Left colon (tissue), 2 donors: ENCODE measurements at places on chromosomes 13 and 19.

GRCh38 chr13:40060296-40061007, 405.0 kb downstream of the COG6 start:
- DNase-seq, result no peak

- peak; percentile 89 for DNase-seq
Measured at GRCh38 chr19:14091081-14091812, 696 bp upstream of the SAMD1 start.

DNA sequence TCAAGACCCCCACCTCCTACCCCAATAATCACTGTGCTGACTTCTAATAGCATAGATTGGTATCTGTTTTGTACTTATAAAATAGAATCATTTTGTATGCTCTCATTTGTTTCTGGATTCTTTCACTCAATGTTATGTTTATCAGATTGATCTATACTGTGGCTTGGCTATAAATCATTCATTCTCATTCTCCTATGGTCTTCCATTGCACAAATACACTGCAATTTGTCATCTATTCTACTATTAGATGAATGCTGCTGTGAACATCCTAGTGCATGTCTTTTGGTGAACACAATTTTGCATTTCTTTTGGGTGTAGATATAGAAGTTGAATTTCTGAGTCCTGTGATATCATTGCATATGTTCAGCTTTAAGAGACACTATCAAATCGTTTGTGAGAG, 94.8 kb upstream of the AKAP11 start:
- no peak for DNase-seq

- DNase-seq, result peak; percentile 38
Measured at GRCh38 chr13:43786766-43787517, at the start of gene ENOX1. TSS of gene ENOX1 (minus strand) at chr13:43786972.

- DNase-seq, result no peak
Measured at GRCh38 chr13:90447034-90447733, 900.3 kb upstream of the MIR17HG start.

DNA sequence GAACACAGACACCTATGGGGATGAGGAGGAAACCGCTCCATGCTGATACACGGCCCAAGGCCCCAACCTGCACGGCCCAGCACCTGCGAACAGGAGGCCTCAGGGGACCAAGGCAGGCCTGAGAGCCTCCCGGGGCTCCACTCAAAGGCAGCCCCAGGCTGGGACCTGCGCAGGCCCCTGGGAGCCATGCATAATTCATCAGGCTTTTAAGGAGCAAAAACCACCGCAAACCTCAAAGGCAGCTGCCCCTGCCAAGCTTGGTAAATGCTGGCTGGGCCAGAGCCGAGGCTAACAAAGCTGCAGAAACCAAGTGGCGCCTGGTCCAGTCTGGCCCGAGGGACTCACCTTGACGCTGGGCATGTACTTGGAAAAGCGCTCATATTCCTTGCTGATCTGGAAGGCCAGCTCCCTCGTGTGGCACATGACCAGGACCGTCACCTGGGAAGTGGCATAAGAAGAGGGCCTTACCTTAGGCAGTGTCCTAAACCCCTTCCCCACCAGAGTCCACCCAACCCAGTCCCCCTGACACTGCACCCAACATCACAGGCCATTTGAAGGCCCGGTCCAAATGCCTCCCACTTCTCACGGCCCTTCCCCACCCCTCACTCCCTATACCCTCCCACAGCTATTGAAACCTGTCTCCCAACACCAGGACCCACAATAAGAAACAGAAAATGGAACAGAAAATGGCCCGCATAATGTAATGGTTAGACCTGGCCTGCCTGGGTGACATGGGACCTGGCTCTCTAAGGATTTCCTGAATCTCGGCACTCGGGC, 7.8 kb downstream of the DDX39A start:
- no peak for DNase-seq

DNA sequence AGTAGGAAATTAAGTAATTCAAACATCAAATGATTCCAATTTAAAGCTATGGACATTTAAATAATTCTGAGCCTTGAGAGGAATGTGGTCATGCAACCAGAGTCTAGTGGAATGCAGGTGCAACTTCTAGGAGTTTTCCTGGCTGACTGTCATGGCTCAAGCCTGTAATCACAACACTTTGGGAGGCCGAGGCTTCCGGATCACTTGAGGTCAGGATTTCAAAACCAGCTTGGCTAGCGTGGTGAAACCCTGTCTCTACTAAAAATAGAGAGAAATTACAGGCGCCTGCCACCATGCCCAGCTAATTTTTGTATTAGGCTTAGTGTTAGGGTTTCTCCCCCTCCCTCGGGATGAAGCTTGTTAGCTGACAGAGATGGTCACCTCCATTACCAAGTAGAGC, 6.4 kb downstream of the ZNF808 start:
- DNase-seq, result no peak

GRCh38 chr19:47885067-47885463, 1.1 kb downstream of the SULT2A1 start:
- no peak for DNase-seq

DNA sequence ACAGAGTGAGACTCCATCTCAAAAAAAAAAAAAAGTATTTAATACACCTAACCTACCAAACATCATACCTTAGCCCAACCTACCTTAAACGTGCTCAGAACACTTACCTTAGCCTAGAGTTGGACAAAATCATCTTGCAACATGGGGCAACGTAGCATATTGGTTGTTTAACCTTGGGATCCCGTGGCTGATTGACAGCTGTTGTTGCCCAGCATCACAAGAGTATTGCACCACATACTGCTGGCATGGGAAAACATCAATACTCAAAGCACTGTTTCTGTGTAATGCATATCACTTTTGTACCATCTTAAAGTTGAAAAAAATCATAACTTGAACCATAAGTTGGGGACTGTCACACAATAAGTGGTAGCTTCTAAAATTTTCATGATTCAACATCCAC, 73.8 kb upstream of the MIR17HG start:
- DNase-seq, result no peak

DNA sequence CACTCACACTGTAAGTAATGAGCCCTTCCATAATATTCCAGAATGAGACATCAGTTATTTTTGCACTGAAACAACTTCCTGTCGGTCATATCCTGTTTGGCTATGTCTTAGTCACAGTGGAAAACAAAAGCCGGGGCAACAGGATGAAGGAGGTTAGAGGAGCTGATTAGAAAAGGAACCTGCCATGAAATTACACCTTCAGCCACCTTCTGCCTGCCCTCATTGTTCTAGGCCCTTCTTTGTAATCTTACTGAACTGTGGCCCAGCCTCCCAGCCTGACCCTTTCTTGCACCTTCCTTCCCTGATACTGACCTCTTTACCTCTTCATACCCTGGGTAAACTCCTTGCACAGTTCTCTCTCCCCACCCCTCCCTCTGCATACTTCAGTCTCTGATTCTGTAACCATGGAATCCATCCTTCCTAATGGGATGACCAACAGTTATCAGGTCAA, 67.3 kb downstream of the DOCK9 start:
- DNase-seq, result no peak

DNA sequence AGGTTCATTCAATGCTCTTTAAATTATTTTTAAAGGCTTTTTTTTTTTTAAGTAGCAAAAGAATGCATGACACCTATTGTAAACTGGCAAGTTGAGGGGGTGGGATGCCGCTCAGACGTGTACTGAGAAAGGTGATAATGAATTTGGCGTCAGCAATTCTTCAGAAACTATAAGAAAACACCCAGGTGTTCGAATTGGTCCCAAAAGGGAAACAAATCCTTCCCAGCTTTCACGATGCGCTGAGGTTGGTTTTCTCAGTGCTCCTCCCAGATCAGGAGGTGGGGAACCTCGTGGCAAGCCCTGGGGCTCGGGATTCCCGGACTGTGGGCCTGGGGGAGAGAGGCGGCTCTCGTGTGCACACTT, 543 bp upstream of the FAM124A start:
- no peak for DNase-seq

GRCh38 chr19:3335431-3336350, 30.7 kb upstream of the NFIC start:
- peak; percentile 81 for DNase-seq

DNA sequence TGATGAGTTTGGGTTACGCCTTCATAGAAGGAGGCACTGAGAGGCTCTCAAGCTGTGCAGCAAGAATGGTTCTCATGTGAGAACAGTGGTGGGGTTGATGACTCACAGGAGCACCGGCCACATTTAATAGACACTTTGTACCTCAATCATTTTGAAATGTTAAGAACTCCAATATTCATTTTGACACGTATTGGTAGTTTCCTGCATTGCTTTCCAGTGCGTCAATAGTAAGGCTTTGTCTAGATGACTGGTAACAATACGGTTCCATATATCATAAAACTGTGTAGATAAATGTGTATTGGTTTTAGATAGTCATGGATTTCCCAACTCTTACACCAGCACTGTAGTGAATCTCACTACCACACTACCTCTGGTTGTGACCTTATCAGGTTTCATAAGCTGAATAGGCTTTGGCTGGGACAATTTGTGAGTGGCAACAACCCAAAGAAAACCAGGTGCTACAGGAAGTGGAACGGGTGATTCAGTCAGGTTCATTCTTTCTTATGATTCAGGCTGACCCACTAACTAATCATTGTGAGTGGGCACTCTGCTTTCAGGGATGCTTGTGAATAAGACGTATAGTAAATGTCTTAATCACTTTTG, 362.6 kb downstream of the KLF5 start:
- no peak for DNase-seq

DNA sequence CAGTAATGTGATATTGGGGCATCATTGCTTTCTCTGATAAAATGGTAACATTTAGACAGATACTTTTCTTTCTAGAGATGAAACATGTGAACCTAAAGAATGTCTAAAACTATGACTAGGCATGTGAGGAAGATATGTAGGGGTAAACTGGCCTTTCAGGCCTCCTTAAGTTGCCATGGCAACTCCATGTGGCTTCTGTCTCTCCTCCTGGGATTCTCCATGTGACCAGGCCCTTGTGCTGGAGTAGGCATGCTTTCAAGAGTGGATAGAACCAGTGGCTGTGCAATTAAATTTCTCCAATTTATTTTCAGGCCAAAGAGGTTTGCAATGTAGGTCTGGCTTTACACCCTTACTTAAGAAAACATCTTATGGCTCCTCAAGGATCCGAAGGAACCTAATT, 130.8 kb downstream of the OLFM4 start:
- DNase-seq, result no peak

DNA sequence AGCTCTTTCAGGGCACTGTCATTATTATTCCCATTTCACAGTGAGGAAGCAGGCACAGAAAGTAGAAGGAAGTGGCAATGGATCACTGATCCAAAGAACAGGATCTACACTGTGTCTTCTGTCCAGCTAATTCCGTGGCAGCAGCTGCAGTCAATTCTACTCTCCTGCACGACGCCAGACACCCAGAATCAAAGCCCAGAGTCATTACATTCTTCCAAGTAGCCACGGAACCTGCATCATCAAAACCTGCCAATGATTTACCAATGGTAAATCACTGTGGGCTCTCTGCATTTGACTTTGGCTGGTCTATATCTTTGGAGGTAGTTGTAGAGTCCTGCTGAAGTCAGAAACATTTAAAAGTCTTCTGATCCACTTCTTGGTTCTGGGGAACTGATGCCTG, 767.7 kb downstream of the LIG4 start:
- no peak for DNase-seq

GRCh38 chr19:11096210-11096841, 7.1 kb downstream of the LDLR start:
- DNase-seq, result no peak

DNA sequence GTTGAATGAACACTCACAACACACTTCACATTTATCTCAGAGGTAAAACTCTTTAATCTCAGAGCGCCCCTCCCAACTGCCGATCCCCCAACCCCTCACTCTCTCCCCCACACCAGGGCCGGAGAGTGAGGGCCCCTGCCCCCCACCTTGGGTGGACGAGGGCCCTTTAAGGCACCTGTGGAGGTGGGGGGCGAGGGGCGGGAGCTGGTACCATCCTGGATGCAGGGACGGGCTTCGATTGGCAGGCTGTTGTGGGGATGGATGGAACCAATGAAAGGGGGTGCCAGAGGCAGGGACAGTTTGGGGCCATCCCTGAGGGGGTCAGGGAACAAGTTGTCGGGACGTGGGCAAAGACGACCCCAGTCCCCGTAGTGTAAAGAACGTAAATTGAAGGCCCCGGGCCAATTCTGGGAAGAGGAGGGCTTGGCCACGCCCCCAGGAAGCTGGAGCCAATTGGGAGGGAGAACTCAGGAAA, 1.7 kb upstream of the PNKP start:
- DNase-seq, result peak; percentile 93

DNA sequence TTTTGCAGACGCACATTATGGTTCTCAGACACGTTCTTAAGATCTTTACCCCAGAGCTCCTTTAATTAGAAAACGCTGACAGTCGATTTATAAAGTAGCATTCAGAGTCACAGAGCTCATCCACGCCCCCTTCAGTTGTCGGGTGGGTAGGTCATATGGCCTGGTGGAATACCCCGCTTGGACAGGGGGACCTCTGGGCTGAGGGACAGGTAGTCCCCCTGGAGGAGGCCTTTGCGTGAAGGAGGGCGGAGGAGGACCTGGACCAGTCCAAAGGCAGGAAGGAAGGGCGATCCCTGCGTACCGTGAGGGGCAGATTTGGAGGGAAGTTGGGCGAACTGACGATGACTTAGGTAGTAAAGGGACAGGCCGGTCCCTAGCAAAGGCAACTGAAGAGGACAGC, 20.5 kb downstream of the VASP start:
- no peak for DNase-seq

DNA sequence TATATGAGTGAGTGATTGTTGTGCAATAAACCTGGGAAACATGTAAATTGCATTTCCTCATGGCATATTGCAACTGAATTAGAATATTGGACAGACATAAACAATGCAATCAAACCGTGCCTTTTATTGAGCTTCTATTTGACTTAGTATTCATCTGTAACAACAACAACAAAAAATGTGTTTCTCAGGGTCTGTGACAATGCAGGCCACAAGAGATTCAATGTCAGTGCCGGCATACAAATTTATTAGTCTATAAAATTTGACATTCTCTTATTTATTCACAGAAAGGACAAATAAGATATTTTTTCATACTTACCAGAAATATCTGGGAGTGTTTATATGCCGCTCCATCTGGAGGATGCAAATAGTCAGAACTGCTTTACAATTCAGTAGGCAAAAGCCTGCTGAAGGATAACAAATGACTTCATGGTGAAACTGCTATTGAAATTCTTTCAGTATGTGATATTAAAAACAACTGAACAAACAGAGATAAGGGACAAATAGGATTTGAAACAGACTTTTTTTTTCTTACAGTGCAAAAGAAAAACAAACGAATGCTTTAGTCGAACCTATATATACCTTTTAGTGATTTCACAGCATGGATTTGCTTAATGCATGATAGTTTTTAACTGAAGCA, 77.2 kb downstream of the DACH1 start:
- DNase-seq, result no peak
